ENCODE measurements at places on chromosomes 5 and 9.
A peak's percentile ranks its signal among the peaks of the same experiment; 100 is the strongest.

DNA sequence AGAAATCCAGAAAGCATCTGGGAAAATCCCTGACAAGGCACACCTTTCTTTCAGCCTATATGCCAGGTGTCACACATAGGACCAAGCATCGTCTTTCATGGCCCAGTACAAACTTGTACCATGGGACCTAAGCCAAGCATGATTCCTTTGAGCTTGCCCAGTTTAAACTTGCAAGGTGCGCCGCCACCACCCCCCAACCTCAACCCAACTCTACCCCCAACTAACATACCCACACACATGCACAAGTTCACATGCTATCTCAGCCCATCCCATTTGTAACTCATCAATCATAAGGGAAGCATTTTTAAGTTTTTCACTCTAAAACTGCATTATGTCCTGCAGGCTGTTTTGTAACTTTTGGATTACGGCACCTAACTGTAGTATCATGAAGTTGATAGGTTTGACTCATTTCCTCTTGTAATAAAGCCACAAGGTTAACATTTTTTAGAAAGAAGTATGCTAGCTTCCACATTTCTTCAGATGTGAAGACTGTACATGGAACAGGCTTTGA, 145.9 kb upstream of the FST start:
- no peak for DNase-seq

DNA sequence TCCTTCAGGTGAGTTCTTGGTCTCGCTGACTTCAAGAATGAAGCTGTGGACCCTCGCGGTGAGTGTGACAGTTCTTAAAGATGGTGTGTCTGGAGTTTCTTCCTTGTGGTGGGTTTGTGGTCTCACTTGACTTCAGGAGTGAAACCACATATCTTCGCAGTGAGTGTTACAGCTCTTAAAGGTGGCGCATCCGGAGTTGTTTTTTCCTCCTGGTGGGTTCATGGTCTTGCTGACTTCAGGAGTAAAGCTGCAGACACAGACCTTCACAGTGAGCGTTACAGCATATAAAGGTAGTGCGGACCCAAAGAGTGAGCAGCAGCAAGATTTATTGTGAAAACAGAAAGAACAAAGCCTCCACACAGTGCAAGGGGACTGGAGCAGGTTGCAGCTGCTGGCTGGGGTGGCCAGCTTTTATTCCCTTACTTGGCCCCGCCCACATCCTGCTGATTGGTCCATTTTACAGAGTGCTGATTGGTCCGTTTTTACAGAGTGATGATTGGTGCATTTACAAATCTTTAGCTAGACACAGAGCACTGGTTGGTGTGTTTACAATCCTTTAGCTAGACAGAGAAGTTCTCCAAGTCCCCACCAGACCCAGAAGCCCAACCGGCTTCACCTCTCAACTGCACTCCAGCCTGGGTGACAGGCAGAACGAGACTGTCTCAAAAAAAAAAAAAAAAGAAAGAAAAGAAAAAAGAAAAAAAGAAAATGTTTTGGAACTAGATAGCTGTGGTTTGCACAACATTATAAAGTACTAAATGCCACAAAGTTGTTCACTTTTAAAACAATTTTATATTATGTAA, 9.1 kb upstream of the ERMP1 start:
- DNase-seq, result no peak

GRCh38 chr5:115561176-115561575, 16.6 kb upstream of the FEM1C start:
- DNase-seq, result no peak

GRCh38 chr9:33044677-33045282, 19.7 kb downstream of the DNAJA1 start:
- DNase-seq, result peak; percentile 79

DNA sequence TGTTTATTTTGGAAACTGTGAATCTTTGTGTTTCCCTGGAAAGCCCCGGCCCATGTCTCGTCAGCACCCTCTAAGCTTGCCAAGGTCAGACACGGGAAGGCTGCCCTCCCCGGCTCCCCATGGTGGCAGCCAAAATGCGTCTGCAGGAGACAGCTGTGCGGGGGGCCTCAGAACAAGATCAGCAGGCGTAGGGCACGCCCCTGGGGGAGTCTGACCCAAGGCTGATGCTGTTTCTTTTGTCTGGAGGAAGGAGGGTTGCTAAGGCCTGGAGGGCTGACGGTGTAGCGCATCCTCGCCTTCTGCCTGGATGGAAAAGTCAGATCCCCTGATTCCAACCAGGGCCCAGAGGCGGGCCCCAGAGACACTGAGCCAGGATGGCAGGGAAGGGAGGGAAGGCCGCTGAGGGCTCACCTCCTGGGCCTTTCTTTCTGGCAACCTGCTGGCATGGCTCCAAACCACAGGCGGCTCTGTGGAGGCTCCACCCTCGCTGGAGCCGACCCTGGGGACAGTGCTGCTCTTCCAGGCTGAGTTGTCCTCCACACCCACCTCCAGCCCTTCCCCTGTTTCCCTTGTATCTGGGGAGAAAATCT, 57.2 kb downstream of the OLFM1 start:
- no peak for DNase-seq

DNA sequence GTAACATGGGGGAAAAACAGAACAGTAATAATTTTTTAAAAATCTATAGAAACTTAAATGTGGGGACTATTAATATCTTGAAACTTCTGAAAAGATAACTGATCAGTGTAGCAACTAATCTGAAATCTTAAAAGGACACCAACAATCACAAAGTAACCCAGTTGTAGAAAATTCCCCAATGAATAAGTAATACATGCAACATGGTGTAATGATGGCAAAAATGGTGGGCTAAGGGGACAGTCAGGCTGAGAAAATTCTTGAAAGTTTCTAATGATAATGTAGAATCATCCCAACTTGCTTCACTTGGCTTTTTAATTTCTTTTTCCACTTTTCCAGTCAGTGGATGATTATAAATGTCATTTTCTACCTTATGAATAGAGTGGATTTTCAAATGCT, 5.4 kb downstream of the NFIL3 start:
- DNase-seq, result no peak

Data from H7 (cell line).